ENCODE measurements at places on chromosomes 3 and 15.

- peak; percentile 80 for DNase-seq
Measured at GRCh38 chr3:23202921-23203707, at the start of gene UBE2E2. Gene UBE2E2 (plus strand): TSS chr3:23203327.

DNA sequence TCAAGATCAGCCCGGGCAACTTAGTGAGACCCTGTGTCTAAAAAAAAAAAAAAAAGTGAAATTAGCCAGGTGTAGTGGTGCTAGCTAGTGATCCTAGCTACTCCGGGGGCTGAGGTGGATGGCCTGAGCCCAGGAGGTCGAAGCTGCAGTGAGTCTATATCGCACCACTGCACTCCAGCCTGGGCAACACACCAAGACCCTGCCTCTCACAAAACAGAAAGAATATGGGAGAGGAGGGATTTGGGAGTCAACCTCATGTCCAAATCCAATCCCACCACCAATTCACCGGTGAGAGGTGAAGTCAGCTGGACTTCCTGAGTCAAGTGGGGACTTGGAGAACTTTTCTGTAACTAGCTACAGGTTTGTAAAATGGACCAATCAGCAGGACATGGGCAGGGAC, 80.5 kb upstream of the MFGE8 start:
- DNase-seq: no peak

DNA sequence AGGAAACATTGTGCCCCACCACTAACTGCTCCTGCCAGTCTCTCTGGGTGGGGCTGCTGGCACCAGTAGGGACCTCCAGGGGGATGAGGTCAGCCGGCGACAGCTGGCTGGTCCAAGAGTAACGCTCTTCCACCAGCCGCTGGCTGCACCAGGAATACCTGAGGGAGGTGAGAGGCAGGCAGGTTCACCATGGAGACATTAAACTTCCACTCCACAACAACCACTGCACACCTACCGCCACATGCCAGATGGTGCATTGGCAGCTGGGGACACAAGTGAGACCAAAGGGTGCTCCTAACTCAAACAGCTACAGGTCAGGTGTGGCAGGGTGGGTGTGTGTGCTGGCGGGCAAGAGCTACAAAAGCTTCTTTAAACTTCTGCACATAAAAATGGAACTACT, 4.5 kb downstream of the POLG start:
- no peak for DNase-seq

DNA sequence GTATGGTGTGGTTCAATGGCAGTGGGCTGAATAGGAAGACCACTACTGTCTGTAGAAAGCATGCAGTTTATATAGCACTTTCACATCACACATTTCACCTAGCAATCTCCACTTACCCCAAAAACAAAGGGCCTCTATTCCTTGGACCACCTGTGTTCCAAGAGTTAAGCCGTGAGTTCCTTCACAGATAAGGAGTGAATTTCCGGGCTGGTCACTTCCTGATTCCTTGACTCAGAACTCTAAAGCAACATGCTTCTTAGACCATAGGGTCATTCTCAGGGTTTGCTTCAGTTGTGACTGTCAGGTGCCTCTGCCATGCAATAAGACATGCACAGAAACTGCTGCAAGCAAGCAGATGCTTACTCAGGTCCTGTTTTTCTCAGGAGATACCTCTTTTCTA, 588.5 kb upstream of the TGFBR2 start:
- no peak for DNase-seq

- DNase-seq: no peak
Measured at GRCh38 chr3:195043607-195044339, 227.2 kb downstream of the XXYLT1 start.

DNA sequence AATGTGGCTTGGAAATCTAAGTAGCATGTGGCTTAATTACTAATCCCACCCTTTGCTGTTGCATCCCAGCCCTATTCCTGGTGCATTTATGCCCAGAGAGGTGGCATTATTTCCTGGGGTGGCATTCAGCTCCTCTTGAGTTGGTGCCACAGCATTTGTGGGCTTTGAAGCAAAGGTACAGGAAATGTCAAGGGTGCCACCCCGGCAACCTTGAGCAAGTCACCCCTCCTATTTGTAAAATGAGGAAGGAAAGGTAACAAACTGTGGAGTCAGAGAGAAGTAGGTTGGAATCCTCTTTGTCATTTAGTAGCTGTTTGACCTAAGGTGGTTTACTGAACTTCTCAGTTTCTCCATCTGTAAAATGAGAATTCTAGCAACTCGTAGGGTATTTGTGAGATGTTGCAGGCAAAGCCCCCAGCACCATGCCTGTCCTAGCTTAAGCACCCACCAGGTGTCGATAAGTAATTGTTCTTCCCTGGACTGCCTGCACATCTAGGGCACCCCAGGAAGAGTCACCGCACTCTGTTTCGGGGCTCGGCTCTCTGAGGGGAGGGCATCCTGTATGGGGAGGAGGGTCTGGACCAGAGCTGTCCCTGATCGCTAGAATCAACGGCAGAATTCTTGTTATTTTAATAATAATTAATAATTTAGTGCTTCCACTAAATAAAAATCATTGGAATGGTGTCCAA, 17.1 kb downstream of the ISG20 start:
- DNase-seq: no peak

GRCh38 chr15:90618330-90619125, 88.8 kb downstream of the CRTC3 start:
- no peak for DNase-seq

DNA sequence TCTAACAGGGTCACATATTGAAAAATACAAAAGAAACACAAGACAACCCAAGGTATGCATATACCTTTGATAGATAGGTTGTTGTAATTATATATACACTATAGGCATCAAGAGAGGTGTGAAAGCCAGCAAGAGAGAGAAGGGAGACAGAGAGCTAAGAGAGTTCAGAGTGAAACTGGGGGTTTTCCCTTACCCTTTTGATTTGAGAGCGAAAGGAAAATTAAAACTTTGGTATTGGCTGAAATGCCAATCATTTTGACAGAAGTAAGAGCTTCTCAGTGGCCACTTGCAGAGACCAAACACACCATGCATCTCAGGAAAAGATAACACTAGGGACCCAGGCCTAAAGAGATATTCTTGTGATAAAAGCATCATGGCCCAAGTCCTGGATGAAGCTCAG, 183.6 kb downstream of the SHOX2 start:
- DNase-seq: no peak

DNA sequence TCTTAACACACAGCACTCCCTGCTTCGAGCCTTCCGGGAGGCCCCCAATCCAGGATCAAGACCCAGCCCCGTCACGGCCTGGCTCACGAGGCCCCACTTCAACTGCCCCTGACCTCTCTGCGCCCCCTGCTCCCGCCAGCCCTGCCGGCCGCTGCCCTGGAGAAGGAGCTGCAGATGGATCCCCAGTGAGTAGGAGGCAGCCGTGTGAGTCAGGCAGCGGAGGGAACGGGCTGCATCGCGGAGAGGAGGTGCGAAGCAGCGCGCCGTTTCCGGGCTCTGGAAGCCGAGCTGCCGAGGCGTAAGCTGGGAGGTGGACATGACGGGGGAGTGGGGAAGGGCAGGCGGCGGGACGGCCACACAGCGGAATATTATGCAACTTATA, 133.4 kb downstream of the TPRA1 start:
- DNase-seq: peak; percentile 51

GRCh38 chr3:29889215-29889614, 608.3 kb downstream of the RBMS3 start:
- no peak for DNase-seq

GRCh38 chr3:150114873-150115540, 144.3 kb upstream of the PFN2 start:
- no peak for DNase-seq

DNA sequence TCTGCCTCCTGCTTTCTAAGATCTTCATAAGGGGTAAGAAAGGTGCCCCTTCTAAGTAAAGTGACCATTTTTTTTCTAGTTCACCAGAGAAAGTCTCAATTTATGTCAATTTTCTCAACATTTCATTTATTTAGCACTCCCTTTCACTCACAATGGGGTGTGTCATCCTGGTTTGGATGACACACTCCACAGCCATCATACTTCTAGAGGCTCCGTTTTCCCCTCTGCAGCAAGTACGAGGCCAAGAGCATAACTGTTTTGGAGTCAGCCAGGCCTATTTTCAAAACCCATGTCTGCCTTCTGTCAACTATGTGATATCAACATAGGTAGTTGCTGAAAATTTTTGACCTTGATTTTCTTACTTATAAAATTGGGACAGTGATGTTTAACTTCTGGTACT, 703.2 kb downstream of the NLGN1 start:
- no peak for DNase-seq

- DNase-seq: no peak
Measured at GRCh38 chr3:15199493-15200105, 6.4 kb upstream of the CAPN7 start.

- DNase-seq: no peak
Measured at GRCh38 chr15:57031082-57031481, 112.6 kb downstream of the TCF12 start.

GRCh38 chr3:195715583-195716266, 5.1 kb upstream of the MUC20 start:
- DNase-seq: no peak

- no peak for DNase-seq
Measured at GRCh38 chr3:29406291-29406832, 125.5 kb downstream of the RBMS3 start.

DNA sequence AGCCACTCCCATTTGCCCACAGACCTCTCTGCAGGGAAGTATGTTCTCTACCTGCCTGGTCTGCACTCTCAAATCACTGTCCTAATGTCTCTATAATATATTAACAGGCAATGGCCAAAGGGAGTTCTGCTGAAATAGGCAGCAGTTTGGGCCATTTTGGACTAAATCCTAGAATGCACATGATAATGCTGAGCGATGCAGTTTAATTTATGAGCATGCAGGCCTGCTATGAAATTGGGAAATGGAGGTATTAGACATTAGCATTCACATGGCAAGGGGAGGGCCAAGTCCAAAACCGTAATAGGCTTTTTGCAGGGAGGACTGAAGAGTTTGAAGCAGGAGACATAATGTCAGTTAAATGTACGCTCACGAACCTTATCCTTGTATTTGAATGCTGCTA, 31.3 kb downstream of the NMNAT3 start:
- DNase-seq: no peak

- DNase-seq: no peak
Measured at GRCh38 chr15:80514071-80514780, 110.0 kb downstream of the ARNT2 start.

GRCh38 chr3:25495726-25496253, 67.7 kb downstream of the RARB start:
- DNase-seq: no peak

- DNase-seq: no peak
Measured at GRCh38 chr3:136353461-136353860, 103.3 kb downstream of the PCCB start.

All from Right ventricle myocardium superior (tissue), 1 donor.